Activated T-cell treated with anti-CD3 and anti-CD28 coated beads for 48 hours (primary cell): ENCODE measurements at places on chromosomes 5 and 9.

DNA sequence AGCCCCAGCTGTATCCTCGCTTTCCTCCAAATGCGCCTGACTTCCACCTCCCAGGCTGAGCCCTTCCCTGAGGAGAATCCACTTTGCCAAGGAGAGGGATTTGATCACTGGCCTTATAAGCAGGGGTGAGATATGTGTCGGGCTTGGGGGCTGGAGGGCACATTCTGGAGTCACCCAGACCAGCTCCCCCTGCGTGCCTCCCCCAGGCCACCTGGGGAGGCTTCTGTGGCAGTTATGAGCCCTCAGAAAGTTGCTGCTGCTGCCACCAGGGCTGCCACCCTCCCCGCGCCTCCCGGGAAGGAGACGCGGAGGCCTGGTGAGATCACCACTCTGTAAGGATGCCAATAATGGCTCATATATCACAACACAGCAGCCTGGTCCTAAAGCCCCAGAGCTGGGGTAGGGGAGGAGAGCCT is 211.5 kb downstream of the PAPPA start:
- no peak for DNase-seq

DNA sequence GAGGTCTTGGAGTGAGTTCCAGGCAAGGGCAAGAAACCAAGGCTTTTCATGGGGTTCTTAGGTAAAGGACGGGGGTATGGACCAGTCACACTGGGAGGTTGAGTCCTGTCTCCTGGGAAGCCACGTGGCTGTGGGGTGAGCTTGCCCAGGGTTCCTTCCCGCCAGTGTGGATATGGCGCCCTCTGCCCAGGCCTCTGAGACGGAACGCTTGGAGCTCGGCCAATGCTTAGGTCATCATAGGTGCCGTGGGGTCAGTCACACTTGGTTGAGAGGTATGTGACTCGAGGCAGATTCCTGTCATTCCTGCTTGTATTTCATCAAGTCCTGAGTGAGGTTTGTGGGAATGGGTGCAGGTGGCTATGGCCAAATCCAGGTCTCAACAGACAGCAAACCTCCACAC is 46.2 kb downstream of the TENT4A start:
- no peak for DNase-seq

- DNase-seq, result no peak
Measured at GRCh38 chr9:128005923-128006322, 25.1 kb upstream of the EEIG1 start.

- no peak for DNase-seq
Measured at GRCh38 chr9:96619124-96619465, 548 bp downstream of the CDC14B start.

DNA sequence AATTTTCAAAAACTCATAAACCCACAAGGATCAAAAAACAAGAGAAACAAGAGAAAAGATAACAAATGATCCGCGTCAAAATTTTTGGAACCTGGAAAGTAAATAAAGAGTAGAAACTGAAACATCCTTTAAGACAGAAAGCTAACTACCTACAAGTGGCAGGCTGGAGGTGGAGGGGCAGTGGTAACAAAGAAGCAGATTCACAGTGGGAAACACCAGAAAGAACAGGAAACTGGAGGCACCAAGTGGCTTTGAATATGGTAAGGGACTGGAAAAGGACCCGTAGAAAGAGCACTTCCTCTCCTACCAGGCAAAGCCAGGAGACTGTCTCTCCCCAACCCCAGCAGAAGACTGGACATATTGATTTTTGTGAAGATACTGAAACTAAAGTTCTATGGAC is 100.6 kb upstream of the TARS1 start:
- DNase-seq, result no peak

GRCh38 chr5:2006971-2007291 is 124.2 kb upstream of the IRX4 start:
- DNase-seq, result no peak

DNA sequence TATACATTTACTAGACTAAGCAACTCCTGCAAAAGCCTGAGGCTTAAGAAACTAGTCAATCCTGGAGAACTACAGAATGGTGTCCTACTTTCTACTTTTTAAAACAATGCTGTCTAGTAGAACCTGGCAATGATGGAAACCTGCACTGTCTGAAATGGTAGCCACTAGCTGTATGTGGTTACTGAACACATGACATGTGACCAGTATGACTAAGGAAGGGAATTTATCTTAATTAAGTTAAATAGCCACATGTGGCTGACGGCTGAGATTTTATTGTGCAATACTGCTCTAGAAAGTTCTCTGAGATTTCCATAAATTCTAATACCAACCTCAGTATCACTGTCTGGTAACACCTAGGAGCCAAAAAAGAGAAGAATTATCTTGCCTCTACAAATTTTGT is 44.9 kb upstream of the RAPGEF6 start:
- DNase-seq, result no peak

- no peak for DNase-seq
Measured at GRCh38 chr5:179908528-179908927, 831 bp upstream of the TBC1D9B start.

- DNase-seq, result peak; percentile 32
Measured at GRCh38 chr5:40486437-40487275, 193.1 kb upstream of the PTGER4 start.

DNA sequence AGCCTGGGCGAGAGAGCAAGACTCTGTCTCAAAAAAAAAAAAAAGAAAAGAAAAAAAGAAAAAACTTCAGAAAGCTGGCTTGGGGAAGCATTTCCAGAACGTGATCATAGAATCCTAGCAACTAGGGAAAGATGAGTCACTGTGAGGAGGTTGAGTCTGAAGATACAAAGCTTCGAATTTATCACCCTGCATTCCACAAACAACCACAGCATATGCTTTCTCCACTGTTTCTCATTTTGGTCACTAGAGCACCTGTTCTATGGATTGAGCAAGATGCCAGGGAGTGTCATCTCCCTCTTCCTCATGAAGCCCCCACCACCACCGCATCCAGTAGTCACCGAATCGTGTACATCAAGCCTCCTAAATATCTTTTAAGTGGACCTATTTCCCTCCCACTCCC is 37.9 kb downstream of the SEMA5A start:
- no peak for DNase-seq

GRCh38 chr9:129341171-129341986 is 163.3 kb upstream of the IER5L start:
- no peak for DNase-seq

DNA sequence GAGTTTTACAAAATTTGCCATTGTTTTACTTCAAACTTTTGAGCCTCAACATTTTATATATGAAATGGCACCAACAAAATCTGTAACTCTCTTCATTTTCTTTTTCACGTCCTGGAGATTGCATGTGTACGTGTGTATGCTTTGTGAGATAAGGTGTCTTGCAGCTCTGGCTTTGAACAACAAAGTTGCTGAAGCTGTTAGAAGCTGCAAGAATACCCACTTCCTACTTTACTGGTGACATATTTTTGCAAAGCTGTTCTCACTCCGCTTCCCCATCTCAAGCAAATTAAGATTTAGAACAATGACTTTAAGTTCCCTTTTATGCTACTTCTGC is 41.8 kb downstream of the FYB1 start:
- DNase-seq, result no peak

DNA sequence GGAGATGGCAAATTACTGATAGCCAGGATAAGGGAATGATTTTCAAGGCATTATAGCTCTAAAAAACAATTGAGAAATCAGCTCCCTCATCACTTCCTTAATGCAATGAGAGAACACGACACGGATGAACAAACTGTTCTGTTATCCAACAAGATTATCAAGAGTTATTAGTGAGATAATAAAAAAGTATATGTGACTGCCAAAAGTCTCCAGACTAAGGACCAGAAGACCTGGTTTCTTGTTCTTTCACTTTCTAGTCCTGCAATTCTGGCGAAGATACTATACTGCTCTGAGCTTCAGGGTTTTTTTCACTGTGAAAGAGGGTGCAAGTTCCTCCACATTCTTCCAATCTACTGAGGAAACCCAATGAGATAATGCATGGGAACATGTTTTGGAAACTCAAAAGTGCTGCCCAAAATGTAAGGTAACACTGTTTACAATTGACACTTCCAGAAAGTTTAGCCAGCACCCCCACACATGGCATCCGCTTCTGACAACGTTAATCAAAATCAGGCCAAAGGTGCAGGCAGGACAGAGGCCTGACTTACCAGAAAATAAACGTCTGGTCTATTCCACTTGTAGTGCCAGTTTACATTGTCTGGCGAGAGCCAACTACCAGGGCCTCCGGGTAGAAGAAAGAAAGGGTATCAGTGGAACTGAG is 254.2 kb downstream of the DOCK8 start:
- DNase-seq, result no peak

DNA sequence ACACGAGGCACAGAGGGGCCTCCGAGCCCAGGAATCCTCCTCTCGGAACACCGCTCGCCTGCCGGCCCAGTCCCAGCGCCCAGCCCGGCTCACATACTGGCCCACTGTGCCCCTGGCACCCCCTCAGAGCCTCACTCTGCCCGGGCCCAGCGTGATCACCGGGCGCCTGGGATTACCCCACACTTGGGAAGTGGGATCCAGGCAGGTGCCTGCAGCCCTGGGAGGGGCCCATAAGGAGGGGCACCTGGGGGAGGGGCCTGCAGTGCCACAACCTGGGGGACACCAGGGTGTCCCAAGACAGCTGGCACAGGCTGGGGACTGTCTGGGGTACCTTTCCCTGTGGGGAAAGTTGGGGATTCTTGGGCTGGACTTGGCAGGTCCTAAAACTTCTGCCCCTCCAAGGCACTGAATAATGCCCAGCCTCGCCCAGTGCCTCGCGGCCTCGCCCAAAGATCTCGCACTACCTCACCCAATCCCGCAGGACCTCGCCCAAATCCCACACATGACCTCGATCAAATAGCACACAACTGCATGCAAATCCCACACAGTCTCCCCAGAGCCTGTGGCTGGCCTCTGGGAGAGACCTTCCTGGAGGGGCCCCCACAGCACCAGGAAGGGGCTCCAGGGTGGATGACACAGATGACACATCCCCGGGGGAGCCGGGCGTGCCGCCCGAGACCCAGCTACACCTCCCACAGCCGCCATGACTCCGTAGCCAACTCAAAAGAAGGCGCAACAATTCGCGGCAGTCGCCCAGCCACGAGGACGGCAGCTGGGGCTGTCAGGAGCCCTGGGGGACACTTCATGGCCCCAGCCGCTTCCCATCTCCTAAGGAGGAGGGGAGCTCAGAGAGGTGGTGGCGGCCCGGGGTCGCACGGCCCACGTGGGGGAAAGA is 13.7 kb downstream of the NOTCH1 start:
- no peak for DNase-seq

GRCh38 chr5:179118756-179119414 is 58.7 kb downstream of the ZNF354C start:
- DNase-seq, result no peak

GRCh38 chr5:154311362-154311761 is 120.8 kb downstream of the GALNT10 start:
- peak; percentile 2 for DNase-seq

- DNase-seq, result peak; percentile 25
Measured at GRCh38 chr9:85522459-85523092, 219.2 kb downstream of the AGTPBP1 start.

DNA sequence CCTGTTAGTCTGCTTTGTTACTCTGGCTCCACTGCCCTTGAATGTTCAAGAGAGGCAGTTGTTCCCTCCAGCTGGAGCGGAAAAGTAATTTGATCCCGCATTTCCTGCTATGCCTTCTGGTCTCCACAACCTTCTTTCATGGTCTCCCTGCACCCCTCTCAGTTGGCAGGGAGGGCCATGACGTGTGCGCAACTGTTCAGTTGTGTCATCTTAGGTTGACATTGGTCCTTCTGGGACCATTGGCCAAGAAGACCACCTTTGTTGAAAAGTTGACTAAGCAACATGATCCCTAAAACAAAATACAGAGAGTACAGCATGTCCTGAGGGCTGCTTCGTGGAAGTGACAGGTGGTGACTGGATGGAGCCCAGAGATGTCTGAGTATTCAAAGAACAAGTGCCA is 192.5 kb upstream of the TUT7 start:
- DNase-seq, result no peak

DNA sequence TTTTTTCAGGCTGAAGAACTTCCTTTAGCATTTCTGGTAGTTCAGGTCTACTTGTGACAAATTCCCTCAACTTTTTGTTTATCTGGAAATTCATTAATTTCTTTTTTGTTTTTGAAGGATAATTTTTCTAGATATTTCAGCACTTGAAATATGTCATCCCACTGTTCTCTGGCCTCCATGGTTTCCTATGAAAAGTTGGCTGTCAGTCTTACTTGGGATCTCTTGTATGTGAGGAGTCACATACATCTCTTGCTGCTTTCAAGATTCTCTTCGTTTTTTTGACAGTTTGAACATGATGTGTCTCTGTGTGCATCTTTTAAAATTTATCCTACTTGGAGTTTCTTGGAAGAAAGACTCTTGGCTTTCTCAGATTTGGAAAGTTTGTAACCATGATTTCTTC is 79.5 kb downstream of the RIC1 start:
- DNase-seq, result no peak

DNA sequence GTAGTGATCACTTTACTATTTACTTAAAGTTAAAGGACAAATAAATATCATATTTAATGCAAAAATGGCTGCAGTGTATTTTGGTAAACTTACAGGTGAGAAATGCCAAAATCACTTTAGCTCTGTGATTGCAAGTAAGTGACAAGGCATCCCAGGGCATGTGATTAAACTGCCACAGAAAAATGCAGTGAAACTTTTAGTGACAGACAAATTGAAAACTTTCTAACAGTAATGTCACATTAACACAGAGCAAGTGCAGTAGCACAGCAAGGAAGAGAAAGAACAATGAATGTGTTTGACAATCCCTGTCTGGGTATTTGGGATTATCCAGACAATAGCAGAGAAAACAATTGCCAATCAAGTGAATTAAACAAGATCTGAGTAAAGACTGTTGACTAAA is 606.8 kb downstream of the SLCO4C1 start:
- no peak for DNase-seq

GRCh38 chr9:3662671-3663070 is 136.9 kb upstream of the RFX3 start:
- DNase-seq, result no peak

DNA sequence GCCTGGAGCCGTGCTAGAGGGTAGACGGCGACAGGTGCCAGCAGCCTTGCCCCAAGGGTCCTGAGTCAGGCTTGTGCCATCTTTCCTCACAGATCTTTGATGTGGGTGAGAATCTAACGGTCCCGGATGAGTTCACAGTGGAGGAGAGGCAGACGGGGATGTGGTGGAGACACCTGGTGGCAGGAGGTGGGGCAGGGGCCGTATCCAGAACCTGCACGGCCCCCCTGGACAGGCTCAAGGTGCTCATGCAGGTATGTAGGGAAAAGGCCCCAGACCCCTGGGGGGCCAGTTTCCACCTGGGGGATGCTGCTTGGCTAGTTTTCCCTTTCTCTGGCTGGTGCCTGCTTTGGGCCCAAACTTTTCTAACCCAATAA is 24.0 kb downstream of the PTGES2 start:
- peak; percentile 32 for DNase-seq
